ENCODE measurements at places on chromosomes 4 and X.

DNA sequence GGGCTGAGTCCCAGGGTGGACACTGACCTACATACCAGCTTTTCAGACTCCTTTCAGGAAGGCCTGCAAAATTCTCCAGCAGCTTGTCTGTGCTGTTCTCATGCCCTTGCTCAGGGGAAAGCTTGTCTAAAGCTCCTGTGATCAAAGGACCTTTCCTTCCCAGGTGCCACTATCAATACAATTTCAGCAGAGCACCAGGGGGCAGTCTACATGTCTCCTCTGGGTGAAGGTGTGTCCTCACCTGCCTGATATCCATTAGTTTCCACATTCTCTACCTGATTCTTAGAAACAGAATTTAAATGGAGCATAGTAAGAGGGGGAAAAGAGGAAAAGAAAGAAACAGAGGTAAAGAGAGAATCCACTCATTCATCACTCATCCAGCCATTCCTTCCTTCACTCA lies 114.2 kb downstream of the PPARGC1A start:
- no peak for DNase-seq

- DNase-seq, result no peak
These were observed 103.8 kb upstream of the ATP6AP2 start for GRCh38 chrX:40476958-40477357.

GRCh38 chr4:40378619-40379018 lies 43.5 kb downstream of the CHRNA9 start:
- no peak for DNase-seq

GRCh38 chrX:973010-973632 lies 239.3 kb downstream of the CRLF2 start:
- DNase-seq, result no peak

DNA sequence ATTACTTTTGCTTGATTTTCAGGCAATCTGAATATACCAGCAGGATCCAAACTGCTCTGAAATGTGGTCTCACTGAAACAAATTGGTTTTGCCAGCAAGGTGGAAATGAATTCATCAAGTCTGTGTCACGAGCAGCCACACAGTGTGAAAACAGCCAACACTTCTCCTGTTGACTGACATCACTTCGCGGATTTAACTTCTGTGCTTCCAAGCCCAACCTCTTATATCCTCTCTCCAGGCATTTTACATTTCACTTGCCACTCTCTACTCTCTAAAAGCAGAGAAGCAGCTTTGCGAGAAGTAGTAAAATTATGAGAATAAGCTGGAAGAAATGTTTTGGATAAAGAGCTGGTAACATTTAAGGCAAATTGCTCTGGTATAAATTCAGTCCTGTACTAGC lies 106.1 kb upstream of the FRG1 start:
- DNase-seq, result no peak

DNA sequence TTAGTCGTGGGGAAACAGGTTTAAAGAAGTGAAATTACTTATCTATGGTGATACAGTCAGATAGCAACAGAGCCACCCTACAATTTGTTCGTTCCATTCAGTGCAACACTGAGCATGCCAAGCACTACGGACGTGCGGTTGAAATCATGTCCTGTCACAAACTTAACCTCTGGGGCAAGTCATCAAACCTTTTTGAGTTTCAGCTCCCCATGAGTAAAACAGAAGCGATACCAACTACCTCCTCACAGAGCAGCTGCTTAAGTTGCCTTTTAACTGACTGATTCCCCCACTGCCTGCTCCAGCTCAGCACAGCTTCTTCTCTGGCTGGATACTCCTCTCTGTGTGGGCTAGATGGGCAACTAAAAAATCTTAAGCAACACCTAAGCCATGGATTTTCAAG lies 36.0 kb downstream of the LHFPL1 start:
- no peak for DNase-seq

DNA sequence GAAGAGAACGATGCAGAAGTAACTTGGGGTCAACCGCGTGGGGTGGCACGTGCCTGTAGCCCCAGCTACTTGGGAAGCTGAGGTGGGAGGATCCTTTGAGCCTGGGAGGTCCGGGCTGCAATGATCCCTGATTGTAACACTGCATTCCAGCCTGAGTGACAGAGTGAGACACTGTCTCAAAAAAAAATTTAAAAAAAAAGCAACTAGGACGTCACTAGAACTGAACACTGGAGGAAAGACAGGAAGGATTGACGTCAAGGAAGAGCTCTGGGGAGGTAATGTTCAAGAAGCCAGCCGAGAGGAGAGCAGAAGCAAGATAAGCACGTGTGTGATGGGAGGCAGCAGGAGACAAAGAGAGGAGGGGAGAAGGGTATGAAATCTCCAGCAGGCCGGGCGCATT lies 28.7 kb downstream of the S100G start:
- peak; percentile 68 for DNase-seq

DNA sequence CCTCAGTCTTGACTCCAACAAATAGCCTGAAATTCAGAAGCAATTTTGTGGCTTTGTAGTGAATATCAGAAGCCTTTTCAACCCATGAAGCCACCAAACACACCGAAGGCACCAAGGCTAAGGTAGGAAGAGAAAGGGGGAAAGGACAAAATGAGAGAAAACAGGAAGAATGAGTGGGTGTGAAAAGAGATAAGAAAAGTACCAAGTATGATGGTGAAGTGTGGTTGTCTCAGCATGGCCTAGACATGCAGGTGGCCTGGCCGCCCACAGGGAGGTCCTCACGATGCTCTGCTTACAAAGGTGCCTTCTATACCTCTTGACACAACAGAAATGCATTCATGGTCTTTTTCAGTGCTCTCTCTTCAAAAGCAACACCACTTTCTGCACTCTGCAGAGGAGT lies 34.9 kb downstream of the ACSL1 start:
- DNase-seq, result no peak

- peak; percentile 7 for DNase-seq
These were observed 733.7 kb upstream of the PABPC4L start for GRCh38 chr4:134935320-134935719.

DNA sequence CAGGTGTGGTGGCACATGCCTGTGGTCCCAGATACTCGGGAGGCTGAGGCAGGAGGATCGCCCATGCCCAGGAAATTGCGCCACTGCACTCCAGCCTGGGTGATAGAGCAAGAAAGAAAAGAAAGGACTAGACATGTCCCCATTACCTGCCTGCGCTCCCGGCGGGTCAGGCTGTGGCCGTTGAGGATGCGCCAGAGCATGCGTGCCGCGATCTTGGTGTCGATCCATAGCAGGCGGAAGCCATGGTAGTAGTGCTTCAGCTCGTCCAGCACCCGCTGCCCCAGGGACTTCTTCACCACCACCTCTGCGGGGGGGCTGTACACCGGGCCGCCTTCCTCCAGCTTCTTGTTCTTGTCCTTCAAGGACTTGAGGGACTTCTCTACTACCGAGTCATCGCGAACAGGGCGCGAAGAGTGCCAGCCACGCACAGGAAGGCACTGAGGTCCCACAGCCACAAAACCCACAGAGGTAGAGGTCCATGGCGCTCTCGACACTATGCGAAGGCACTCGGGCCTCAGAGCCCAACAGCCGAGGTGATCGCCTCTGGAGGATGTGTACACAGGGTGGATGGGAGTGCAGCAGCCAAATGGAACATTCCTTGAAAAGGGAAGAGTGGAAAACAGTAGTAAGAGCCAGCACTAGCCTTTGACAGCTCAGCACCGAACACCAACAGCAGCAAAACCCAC lies 14.6 kb downstream of the LETM1 start:
- no peak for DNase-seq

DNA sequence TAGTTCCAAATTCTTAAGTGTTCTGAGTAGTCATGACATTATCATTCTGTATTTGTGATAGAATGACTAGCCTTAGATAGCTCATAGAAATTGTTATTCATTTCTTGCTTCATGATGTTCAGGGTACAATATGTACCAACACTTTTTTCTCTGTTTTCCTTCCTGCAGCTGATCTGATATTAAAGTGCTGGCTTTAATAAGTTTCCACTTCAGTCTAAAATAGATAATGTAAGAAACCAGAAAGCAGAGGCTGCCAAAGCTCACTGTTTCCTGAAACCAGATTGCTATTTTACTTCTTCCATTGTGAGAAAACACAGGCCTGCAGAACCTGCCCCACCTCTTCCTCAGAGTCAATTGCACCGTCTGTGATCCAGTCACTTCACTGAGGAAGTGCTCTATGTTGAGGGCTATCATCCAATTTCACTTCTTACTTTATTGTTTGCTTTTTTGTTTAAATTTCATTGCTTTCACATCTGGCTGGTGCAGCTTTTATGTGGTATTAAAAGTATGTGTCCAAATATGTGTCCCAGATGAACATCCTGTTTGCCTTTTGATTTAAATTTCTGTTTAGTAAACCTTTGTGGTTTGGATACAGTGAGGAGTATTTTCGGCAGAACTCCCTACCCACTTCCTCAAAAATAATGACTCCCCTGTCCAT lies 652.1 kb downstream of the ANKRD50 start:
- DNase-seq, result peak; percentile 98
